ENCODE measurements at places on chromosomes 5 and 9.

GRCh38 chr5:95808013-95808685 lies 14.4 kb downstream of the GLRX start:
- no peak for DNase-seq

DNA sequence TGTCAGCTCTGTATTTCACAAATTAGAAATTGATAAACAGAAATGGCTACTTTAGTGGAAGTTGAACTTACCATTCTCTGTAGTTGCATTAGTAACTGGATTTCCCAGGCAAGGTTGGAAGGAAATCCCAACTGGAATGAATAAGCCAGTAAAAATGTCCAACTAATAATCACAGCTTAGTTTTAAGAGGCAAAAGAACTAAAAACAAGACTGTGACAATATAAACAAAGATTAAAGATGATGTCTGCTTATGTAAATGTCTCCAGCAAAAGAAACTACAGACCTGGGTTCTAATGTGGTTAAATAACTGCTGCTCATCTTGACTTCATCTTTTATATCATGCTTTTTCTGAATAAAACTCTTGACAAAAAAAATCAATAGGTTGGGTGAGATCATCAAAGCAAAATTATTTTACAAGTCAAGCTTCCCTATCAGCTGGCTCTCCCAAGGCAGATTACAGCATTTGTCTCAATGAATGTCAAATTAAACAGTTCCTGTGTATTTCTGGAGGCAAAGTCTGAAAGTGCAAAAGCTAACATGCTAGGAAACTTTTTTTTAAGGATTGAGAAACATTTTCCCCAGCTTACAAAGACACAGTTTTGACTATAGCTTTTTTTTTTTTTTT lies 62.3 kb upstream of the HMHB1 start:
- DNase-seq = no peak

DNA sequence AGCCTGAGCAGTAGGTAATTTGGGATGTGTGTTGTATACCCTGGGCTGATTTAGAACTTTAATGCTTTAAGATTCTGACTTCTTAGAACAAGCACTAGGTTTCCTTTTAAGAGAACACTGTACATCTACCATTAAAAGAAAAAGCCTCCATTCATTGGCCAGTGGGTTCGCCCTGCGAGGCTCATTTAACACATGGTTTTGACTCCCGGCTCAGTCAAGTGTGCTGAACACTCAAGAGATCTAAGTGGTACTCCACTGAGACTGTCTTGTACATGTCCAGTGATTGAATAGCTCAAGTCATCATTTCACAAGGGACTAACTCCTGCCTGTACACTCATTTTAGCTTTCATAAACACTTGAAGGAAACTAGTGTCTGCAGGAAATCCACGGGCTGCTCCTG lies 3.9 kb downstream of the FUBP3 start:
- no peak for DNase-seq

DNA sequence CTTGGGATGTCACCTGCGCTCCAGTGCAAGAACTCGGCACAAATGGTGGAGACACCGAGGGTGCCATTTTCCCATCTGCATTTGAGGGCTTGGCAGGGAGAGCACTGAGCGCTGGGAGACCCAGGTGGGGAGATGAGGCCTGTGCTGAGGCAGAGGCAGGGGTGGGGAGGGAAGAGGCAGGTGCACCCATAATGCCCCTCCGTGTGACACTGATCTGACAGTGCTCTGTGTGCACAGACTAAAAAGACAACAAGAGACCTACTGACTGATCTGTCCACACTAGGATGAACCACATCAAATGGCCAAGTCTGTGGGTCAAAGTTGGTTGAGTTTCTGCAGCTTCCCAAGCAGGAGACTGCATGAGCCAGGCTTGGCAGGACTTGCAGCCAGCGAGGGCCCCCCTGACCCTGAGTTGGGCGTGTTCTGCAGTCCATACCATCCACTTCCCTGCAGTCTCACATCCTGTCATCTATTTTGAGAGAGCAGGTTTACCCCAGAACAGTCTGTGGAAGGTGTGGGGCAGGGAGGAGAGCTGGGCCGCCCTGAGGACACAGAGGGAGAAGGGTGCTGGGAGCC lies 41.9 kb downstream of the NEK6 start:
- DNase-seq = no peak

- DNase-seq = no peak
These were observed 353.7 kb downstream of the SLCO4C1 start for GRCh38 chr5:101942321-101942882.

GRCh38 chr9:99818500-99818899 lies 3.2 kb upstream of the NR4A3 start:
- no peak for DNase-seq

DNA sequence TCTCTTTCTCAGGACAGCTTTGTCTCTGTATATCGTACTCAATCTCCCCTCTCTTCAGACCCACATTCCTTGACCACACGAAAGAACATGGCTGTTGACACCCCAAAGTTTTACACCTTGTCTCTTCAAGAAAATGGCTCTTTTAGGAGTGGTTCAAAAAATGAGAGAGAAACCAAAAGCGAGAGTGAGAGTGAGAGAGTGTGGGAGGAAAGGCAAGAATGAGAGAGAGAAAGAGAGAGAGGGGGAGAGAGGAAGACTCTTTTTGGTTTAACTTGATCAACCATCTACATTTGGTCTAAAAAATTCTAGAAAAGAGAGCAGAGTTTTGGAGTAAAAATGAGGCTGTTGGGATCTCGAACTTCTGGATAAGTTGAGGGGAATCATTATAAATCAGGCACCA lies 581.8 kb upstream of the WWC1 start:
- DNase-seq = no peak

DNA sequence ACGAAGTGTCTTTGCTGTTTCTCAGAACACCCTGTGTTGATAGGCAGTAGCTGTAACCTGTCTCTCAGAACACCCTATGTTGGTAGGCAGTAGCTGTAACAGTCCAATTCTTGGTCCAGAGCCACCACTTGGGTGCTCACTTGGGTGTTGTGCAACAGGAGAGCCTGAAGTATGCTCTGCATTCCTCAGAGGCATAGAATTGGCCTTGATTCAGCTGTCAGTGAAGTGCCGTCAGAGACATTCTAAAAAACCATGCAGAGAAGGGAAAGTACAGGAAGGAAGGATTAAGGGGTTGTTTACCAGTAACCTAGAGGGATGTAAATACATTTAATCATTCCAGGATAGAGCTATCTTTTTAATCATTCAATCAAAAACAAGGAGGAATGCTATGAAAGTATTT lies 231.2 kb downstream of the ARRDC3 start:
- no peak for DNase-seq

DNA sequence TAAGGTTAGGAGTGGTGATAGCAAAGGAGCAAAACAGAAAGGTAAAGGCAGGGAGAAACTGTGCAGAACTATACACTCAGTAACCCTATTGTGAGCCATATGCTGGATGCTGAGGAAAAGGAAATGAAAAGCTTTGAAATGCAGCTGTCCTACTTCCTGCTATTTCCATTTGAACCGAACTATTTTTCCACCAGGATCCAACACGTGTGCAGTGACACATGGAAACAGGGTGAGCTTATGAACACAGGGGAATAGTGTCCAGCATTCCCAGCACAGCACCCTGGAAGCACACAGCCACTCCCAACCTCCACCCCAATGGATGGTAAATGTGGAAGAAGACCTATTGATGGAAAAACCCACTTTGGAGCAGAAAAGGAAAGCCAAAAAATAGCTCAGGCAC lies 69.0 kb upstream of the SLC12A2 start:
- no peak for DNase-seq

GRCh38 chr5:123671042-123671441 lies 159.1 kb downstream of the CSNK1G3 start:
- DNase-seq = no peak

GRCh38 chr5:156475182-156476157 lies 148.5 kb downstream of the SGCD start:
- DNase-seq = no peak

- DNase-seq = no peak
These were observed 35.3 kb upstream of the SPDL1 start for GRCh38 chr5:169548315-169548714.

- DNase-seq = no peak
These were observed 31.7 kb upstream of the DNAH5 start for GRCh38 chr5:13976223-13976622.

DNA sequence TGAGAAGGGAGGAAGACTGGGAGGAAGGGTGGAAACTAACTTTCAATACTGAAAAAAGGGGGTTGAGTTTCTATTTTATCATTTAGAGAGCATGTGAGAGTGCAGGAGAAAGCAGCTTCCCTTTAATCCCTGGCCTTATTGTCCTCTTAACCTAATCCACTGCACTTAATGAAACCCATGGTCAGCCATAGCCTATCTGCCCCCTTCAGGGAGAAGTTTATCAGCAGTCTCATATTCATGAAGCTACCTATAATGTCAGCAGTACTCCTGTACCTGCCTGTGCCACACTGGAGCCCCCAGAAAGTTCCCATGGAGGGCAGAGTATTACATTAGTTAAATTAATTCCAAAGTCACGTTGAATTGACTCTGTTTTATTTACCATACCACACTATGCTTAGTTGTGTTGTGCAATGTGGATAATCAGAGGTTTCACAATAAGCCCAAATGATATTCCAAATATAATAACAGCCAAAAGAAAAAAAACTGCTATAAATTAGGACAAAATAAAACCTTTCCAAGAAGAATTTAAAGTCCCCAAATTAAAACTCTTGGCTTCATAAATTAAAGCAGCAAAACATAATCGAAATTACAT lies 62.9 kb downstream of the MUSK start:
- DNase-seq = no peak

- DNase-seq = no peak
These were observed 42.6 kb upstream of the MAP3K1 start for GRCh38 chr5:56772767-56773166.

DNA sequence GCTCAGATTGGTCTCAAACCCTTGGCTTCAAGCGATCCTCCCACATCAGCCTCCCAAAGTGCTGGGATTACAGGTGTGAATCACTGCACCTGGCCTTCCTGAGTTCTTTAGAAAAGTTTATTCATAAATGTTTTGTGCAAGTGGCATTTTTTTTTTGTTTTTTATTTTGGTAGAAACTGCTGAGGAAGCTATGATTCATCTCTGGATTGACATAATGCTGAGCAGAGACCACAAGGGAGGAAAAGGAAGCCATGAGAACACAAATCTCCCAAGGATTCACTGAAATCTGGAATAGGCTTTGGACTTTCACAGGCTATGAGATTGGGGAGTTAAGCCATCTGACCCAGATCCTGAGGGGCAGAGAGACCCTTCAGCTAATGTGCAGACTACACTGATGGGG lies 3.4 kb upstream of the SLC46A2 start:
- no peak for DNase-seq

- no peak for DNase-seq
These were observed 145.0 kb upstream of the PCA3 start for GRCh38 chr9:76619197-76619596.

DNA sequence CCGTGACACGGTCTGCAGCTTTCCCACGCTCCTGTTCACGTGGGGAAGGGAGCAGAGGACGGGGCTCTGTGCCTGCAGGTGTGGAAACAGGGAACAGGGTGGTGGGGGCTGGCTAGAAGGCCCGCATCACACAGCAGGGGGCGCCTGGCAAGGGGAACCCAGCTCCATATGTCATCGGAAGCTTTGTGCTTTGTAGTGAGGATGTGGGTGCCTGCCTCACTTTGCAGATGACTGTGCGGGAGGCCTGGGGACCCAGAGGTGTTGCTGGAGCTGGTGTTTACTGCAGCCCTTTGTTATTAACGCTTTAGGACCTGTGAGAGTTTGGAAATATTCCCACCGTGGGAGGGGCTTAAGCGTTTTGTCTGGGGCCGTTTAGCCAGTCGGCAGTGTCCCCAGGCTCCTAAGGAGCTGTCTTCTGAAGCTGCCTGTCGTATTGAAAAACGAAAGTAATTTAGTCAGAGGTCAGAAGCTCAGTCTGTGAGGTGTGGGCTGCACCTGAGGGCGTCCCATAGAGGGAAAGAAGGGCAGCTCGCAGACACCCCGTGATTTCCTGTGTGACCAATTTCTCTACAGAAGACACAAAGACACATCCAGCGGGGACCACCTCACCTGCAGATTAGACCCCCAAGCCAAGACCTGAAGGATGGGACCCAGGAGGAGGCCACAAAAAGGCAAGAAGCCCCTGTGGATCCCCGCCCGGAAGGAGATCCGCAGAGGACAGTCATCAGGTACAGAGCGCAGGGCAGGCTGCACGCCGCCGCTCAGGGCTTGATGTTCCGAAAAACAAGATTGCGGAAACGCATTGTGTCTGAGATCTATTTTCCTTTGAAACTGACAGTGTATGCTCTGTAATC lies 9.1 kb downstream of the MAN1B1 start:
- DNase-seq = peak; percentile 72

- no peak for DNase-seq
These were observed 499.5 kb downstream of the ENC1 start for GRCh38 chr5:74141053-74141452.

- DNase-seq = no peak
These were observed 16.4 kb downstream of the LMAN2 start for GRCh38 chr5:177334781-177335700.

GRCh38 chr5:117103703-117104102 lies 529.1 kb upstream of the SEMA6A start:
- DNase-seq = no peak

DNA sequence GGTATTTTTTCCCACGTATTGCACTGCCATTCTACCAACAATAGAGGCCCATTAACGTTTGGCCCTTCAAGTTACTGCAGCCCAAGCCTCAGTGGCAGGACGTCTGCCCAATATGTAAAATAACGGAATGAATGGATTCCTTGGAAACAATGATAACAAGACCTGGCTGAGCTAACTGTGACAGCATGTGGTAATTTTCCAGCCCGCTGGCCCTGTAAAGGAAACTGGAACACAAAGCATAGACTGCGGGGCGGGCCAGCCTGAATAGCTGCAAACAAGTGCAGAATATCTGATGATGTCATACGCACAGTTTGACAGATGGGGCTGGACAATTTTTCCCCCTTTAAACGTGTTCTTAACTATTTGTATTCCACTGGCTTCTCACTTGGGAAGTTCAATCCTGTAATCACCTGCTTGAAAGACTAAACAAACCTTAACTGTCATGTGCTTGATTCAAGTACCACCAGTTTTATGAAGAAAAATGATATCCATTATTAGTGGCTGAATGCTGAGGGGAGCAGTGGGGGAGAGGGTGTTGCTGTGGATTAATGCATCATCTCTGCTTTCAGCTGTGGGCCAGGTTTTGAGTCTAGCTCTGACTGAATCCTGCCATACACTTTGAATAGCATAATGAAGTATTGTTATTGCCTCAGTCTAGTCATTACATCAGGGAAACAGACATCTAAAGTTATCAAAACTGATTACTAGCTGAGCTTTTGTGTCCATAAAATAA lies 323.9 kb downstream of the TMEM161B start:
- DNase-seq = no peak

- no peak for DNase-seq
These were observed 328.1 kb downstream of the HINT1 start for GRCh38 chr5:130836729-130837649.

All from activated CD8-positive, alpha-beta memory T cell treated with anti-CD3 and anti-CD28 coated beads for 1 hour (primary cell).